Eye (tissue), 1 donor: ENCODE measurements at places on chromosomes 7 and 10.
A peak's percentile ranks its signal among the peaks of the same experiment; 100 is the strongest.

DNA sequence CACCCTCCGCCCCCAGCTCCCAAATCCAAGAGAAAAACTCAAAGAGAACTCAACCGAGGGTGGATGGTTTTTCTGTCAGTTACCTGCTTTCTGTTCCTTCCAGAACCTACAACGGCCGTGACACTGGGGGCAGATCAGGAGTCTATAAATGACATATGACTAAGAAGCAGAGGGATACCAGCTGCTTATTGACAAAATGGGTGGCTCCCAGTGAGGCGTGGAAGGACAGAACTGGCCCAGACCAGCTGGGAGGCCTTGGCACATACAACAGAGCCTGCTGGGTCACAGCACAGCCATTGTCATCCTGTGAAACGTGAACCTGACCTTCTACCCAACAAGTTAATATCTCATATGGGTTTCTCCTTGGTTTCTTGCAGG is 84.3 kb upstream of the ADRB1 start:
- no peak for DNase-seq

DNA sequence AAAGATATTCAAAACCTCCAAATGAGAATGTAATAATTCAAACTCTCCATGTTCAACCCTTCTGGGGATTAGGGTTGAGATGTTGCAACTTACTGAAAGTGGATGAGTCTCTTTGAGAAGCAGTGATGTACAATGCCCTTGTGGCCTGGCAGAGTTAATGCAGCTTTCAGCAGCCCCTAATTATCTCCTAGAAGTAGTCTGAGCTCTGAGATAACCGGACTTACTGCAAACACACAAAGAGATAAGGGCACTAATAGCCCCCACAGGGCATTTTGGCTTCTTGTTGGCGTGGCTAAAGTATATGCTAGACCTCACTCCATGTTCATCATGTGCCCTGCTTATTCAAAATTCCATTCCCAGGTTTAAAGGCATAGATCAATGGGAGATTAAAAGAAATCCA is 404.7 kb downstream of the NEBL start:
- no peak for DNase-seq

GRCh38 chr7:151459726-151460473 is 20.0 kb upstream of the CRYGN start:
- DNase-seq, result peak; percentile 93

DNA sequence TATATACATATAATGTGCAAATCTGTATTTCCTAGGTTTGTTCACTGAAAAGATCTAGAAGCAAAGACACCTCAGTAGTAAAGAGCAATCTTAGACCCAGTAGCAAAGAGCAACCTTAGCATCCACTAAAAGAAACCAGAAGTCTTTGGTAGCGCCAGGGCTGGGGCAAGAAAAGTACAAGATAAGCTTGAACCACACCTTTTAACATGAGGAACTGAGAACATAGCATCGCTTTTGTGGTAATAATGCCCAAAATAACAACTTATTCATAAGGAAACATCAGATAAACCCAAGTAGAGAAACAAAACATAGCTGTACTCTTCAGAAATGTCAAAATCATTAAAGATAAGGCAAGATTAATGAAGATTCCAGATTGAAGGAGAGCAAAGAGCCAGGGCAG is 173.4 kb downstream of the IMMP2L start:
- DNase-seq, result no peak
